Naive thymus-derived CD4-positive, alpha-beta T cell (primary cell): ENCODE measurements at places on chromosomes 7 and 10. TPM values are rescaled to one million over a fixed set of nuclear protein-coding genes. Genes with fewer than 3 reads are reported as not detected.
A peak's percentile ranks its signal among the peaks of the same experiment; 100 is the strongest.

GRCh38 chr10:16787361-16787791 is 29.8 kb downstream of the RSU1 start:
- DNase-seq, result peak; percentile 70

DNA sequence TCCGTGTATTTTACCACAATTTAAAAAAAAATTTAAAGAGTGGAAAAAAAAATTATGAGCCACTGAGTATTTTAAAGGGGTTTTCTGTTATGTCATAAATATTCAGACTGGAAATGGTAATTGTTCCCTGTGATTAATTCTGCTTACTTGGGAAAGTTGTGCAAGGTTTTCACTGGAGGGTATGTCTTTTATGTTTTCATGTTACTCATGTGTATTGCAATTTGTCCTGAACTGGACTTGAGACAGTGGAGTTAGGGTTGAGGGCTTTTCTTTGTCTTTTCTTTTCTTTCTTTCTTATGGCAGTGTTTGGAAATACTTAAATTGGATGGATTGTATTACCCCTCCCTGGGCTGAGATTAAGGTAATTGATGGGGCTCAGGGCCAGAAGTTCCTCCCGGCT is 257.7 kb downstream of the BAMBI start:
- no peak for DNase-seq

DNA sequence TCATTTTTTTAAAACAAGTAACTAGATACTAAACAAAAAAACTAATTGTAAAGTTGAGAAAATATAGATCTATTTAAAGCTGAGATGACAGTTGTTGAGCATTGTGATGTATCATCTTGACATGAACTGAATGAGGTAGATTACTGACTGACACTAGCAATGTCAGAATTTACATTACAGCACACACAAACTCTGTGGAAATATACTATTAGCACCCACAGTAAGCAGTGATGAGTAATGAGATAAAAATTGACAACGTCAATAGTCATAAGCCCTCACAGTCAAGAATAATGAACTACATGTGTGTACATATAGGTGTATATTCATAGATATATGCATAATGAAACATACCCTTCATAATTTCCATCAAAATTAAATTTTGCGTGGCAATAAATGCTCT is 368.4 kb downstream of the TFEC start:
- DNase-seq, result no peak

DNA sequence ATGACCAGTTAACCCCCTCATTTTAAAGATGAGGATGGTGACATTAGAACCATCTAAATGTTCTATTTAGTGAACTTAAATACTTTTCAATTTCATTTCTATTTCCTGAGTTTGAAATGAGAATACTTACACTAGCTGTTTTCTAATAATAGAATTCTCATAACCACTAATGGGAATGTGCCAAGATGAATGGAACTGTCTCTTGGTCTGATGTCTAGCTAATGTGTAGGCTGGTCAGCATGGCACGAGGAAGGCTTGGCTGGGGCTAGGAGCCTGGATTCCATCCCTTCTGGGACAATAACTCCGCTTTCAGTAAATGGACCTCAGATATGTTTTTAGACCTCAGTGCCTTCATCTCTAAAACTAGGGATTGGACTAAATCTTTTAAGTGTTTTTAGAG is 185.8 kb upstream of the NRP1 start:
- DNase-seq, result no peak

GRCh38 chr10:113137941-113138685 is 188.1 kb downstream of the TCF7L2 start:
- no peak for DNase-seq

- no peak for DNase-seq
Observed at GRCh38 chr10:78925800-78926319, 142.9 kb upstream of the ZMIZ1 start.

DNA sequence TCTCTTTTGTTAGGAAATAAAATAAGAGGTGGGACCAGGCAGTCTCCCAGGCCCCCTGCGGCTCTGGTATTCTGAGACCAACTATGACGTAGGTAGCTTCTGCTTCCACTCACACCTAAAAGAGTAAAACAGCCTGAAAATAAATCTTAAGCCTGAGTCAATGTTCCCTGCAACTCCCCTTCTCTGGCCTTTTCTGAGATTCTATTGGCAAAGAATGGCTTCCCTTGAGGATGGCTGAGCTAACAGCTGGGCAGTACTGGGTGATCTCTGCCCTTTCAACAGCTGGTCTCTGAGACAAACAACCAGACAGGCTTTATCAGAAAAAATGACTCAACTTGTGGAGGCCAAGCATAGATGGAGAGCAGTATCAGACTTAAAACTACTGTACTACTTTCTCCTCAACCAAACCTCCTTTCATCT is 58.7 kb downstream of the CREB3L2 start:
- DNase-seq, result no peak

GRCh38 chr7:128132426-128133069 is 101.3 kb upstream of the LRRC4 start:
- no peak for DNase-seq

- no peak for DNase-seq
Observed at GRCh38 chr10:73997461-73997786, 492 bp upstream of the VCL start.

DNA sequence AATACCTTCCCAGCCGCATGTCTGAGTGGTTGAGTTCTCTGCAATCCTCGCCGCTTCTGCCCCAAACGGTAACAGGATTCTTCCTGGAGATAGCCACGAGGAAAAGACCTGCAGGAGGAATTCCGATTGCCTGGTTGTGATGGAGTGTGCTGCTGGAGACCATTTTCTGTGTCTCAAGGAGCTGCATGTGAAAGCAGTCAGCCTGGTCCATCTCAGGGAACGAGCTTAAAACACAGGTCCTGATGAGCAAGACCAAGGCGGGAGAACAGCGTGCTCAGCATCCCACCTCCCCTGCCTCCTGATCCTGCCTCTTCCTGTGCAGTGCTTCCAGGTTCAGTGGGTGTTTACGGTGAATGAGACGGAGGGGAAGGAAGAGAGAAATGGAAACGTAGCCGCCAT is 26.5 kb downstream of the VIPR2 start:
- no peak for DNase-seq

GRCh38 chr7:1252540-1253090 is 19.9 kb downstream of the UNCX start:
- no peak for DNase-seq

DNA sequence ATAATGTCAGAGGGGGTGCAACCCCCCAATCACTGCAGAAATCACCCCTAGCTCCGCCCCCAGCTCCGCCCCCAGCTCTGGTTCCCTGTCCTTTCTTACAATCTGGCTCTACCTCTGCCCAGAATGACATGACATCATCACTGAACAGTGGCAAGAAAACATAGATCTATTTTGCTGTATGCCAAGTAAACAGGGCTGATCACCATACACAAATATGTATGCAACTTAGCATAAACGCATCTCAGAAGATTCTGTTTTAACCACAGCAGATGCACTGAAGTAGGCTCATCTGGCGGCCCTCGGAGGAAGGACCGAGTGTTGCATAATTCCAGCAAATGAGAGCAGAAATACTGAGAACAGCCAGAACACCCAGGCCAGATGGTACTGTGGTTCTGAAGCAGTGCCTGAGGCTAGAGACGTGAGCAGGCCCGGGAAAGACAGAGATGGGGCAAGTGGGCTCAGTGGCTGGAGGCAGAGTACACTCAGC is 293.3 kb upstream of the KLF14 start:
- no peak for DNase-seq

- peak; percentile 16 for DNase-seq
Observed at GRCh38 chr7:123823898-123824753, 20.8 kb upstream of the HYAL4 start.

GRCh38 chr10:6165221-6165725 is 37.5 kb upstream of the PFKFB3 start:
- no peak for DNase-seq

GRCh38 chr7:132076301-132077035 is 499.8 kb downstream of the PLXNA4 start:
- DNase-seq, result no peak

DNA sequence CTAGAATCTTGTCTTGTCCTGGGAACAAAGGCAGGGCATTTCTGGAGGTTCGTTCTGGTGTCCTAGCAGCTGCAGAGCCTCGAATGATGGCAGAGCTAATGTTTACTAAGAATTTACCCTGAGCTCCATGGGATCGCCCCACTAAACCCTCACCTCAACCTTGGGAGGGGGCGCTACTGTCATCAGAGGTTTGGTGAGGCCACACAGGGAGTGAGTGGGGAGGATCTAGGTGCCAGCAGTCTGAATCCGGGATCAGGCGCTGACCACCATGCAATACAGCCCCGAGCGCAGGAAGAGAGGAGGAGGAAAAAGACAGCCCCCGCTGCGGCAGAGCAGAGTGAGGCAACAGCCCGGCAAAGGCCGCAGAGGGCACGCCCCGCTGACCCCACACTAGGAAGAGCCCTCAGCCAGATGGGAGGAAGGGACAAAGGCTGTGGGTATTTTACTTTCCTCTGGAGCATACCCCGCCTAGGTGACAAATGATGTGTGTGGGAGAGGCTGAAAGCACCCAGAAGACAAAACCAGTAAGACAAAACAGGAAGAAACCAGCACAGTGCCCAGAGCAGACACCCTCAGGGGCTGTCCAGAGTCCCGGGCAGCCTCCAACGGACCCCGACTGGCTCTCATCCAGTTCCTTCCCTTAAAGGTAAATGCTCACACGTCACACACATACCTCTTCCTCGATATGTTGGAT is 103.5 kb downstream of the FAM53B start:
- DNase-seq, result no peak

GRCh38 chr7:45238806-45239205 is 81.2 kb downstream of the RAMP3 start:
- no peak for DNase-seq

DNA sequence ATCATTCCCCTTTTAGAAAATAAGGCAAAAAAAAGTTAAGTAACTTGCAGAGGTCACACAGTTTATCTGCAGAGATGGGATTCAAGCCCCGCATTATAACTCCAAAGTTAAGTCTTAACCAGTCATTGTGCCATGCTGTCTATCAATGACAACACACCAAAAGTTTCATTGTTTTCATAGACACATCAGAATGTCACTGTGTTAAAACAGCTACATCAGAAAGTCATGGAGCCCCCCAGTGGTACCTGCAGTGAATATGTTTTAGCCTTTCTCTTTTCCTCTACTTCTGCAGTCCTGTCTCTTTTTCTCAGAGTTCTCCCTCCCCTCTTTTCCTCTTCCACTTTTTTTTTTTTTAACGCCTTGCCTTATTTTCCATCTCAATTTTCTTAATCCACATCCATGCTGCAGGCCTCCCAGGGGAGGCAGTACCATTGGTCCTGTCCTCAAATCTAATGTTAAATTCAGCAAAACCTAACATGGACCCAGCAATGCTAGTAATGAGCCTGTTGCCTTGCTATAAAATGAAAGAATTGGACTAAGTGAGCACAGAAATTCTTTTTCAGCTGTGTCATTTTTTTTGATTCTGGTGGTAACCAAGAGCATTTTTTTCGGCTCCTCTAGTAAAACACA is 3.8 kb upstream of the NRCAM start:
- peak; percentile 15 for DNase-seq

GRCh38 chr10:93816123-93816747 is 58.5 kb downstream of the LGI1 start:
- DNase-seq, result peak; percentile 2

DNA sequence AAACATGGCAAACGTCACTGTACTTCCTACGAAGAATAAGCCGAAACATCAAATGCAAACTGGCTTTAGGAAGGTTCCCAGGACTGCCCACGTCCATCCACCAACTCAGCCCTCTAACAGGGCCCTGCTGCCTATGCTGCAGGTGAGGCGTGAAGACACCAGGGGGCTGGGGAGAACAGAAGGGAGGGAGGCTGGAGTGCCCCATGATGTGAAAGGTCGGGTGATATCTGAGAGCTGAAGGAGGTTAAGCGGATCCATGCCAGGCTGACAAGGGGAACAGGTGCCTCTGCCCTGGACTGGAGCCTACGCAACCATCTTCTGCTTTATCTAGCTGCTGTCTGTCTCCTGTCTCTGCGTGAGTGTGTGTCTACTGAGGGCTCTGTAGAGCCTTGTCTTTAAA is 40.2 kb upstream of the ATP6V0A4 start:
- DNase-seq, result no peak

GRCh38 chr10:33327751-33328150 is 6.7 kb downstream of the NRP1 start:
- no peak for DNase-seq

DNA sequence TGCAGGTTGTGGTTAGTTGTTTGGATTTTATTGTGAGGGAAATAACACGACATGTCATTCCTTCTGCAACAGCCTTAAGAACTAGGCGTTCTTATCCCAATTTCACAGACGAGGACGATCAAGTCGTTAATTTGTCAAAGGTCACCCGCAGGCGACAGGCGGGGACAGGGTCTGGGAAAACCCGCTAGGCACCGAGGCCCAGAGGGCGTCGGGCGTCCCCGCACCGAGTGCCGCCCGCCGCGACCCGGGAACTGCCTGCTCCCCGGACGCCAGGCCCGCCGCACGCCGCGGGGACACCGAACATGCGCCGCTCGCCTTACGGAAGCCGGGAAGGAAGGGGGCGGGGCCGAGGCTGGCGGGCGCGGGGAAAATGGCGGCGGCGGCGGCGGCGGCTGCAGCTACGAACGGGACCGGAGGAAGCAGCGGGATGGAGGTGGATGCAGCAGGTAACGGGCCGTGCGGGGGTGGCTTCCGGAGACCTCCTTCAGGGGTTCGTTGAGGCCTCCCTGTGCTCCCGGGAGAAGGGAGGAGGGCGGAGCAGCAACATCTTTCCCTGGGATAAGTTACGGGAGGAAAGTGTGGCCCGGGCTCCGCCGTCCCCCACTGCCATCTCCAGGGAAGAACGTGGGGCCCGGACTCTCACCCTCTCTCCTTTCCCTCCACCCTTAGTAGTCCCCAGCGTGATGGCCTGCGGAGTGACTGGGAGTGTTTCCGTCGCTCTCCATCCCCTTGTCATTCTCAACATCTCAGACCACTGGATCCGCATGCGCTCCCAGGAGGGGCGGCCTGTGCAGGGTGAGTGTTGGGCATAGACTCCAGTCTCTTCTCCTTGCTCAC is at the start of gene COPS6:
Gene COPS6 (plus strand): TSS at position 349 of the 837 bp plus-strand sequence. CDS start 22 bp downstream, at position 371.
- peak; percentile 87 for DNase-seq

GRCh38 chr10:17831896-17832295 is 22.7 kb downstream of the MRC1 start:
- no peak for DNase-seq

GRCh38 chr7:70285187-70285586 is 686.9 kb downstream of the AUTS2 start:
- DNase-seq, result no peak

- no peak for DNase-seq
Observed at GRCh38 chr7:137656850-137657232, 189.9 kb downstream of the DGKI start.

DNA sequence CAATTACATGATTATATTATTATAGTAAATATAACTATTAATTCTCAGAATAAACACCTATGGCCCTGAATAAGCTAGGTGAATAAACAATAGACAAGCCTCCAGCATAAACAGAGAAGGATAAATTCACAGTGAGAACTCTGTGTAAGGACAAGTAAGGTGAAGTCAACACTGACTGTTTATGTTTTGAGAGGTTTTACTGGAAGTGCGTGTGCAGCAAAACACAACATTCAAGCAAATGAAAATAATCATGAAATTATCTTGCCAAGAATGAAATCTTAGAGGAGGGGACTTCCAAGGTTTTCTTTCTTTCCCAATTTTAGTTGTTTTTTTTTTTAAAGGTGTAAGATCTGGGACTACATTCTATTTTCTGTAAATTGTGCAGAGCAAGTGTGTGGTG is 112.5 kb downstream of the MACC1 start:
- no peak for DNase-seq

The NPSR1 gene
- total RNA-seq, result not detected in 2 replicates

The SPDYE2 gene
- total RNA-seq, result 0.15 and 0.29 TPM in 2 replicates

The TMEM130 gene
- total RNA-seq, result not detected

The ADK gene
- 32.6 and 32.7 TPM in 2 replicates for total RNA-seq

The TMEM270 gene
- total RNA-seq, result not detected

The UBTD1 gene
- total RNA-seq, result 0.92 and 0.94 TPM in 2 replicates

The LIPA gene
- total RNA-seq, result 23.3 TPM
